ENCODE measurements at places on chromosomes 7 and 10.

DNA sequence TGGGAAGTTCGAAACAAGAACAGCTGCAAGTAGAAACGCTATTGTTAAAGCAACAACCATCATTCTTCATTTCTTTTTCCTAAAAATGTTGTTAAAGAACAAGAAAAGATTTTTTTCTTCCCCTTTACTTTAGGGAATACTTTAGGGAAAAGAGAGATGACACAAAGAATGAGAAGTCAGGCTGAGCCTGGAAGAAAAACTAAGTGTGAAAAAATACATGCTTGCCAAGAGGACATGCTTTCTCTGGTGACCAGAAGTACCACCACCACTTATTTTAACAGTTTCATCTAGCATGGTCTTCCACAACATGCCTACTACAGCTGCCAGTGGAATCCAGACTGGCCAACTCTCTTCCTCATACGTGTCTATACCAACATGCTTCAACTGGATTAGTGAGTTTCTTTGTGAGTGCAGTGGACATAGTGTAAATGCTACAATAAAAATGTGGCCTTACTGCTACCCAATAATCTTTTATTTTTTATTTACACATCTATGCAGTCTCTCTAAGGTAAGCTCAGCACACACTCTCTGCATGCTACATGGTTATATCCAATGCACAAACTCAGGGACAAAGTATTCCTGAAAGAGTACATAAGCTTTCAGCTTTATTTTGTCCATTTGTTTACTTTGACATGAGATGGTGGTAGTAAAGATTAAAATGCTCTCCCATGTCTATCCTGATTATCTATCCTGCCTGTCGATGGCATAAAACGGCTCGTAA lies 196.2 kb downstream of the TAX1BP1 start:
- no peak for DNase-seq

GRCh38 chr7:121113288-121113687 lies 124.8 kb downstream of the CPED1 start:
- DNase-seq: no peak

- no peak for DNase-seq
Measured at GRCh38 chr10:107157071-107157470, 7.4 kb downstream of the SORCS1 start.

DNA sequence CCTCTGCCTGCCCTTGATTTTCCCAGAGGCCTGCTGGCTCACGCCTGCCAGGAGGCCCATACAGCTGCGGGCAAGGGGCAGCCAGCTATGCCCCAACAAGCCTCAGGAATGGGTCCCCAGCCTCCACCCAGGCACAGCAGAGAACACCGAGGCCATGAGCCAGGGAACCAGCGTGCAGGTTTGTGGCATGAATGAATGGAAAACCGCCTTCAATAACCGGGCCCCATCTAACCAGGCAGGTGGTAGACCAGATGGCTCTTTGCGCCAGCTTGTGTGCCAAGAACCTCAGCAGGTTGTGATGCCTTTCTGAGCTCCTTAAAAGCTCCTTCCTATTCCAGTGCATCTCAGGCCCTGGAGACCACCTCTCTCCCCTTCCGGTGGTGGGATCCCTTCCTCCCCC lies 50.2 kb downstream of the ELFN1 start:
- no peak for DNase-seq

GRCh38 chr10:72503241-72503640 lies 122.6 kb downstream of the MICU1 start:
- no peak for DNase-seq

- no peak for DNase-seq
Measured at GRCh38 chr10:44016589-44017482, 368.1 kb downstream of the CXCL12 start.

- peak; percentile 80 for DNase-seq
Measured at GRCh38 chr7:6026011-6026819, 5.0 kb upstream of the ANKRD61 start.

DNA sequence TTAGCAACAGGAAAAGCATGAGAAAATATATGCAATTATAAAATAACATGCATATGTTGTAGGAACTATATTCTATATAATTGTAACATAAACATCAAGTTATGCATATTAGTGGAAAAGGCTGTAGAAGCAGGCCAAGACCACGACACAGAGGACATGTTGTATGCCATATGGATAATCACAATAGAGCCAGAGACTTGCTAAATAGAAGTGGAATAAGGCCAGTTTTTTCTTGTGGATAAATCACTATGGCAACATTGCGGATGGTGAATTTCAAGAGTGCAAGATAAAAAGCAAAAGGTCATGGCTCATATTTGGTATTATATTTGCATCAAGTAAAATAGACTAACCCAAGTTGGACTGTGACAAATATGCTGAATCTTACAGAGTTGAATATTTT lies 93.0 kb downstream of the PCDH15 start:
- no peak for DNase-seq

GRCh38 chr10:113273181-113274163 lies 279.4 kb upstream of the HABP2 start:
- peak; percentile 17 for DNase-seq

GRCh38 chr10:11721806-11722205 lies 20.4 kb upstream of the ECHDC3 start:
- DNase-seq: no peak

DNA sequence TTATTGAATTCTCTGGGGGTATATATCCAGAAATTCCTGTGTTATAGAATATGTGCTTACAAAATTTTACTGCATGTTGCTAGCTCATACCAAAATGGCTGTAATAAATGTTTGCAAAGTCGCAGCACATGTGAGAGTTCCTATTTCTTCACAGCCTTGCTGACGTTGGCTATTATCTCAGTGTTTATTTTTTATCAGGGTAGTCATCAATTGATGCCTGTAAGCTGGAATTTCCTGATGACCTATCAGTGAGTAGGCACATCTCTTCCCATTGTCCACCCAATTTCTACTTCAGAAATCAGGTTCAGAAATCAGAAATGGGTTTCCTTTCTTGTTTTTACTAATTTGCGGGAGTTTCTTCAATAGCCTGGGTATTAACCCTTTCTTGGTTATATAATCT lies 268.1 kb upstream of the FZD8 start:
- no peak for DNase-seq

DNA sequence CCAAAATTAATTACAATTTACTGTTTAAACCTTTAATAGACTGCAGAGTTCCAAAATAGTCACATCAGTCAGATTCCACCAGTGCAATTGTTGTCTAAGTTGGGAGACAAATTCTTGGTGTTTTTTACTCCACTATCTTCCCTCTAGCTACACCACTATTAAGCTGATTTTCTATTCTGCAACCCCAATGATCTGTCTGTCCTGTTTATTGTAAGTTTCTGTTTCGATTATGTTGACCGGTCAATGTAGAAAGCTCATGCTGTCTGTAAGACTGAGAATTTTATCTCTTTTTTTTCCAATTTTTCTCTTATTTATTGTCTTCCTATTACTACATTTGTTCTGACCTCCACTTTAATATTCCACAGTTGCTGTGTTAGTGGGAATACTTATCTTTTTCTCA lies 557.5 kb downstream of the SH2D4B start:
- DNase-seq: no peak

DNA sequence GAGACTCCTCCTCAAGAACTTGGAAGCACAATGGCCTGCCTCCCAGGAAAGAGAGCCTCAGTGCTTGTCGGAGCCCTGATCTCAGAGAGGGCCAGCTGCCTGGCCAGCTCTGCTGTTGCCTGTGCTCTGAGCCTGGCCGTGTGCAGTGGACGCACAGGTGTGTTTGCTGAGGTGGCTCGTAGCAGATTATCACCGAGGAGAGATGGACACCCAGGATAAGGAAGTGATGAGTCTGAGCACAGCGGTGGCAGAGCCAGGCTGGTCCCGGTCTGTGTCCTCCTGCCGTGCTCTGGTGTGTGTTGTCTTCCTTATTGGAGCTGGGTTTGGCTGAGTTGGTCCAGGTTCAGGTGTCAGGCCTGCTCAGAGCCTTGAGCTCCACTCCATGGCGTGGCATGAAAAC lies 208.5 kb downstream of the EBF3 start:
- DNase-seq: no peak

DNA sequence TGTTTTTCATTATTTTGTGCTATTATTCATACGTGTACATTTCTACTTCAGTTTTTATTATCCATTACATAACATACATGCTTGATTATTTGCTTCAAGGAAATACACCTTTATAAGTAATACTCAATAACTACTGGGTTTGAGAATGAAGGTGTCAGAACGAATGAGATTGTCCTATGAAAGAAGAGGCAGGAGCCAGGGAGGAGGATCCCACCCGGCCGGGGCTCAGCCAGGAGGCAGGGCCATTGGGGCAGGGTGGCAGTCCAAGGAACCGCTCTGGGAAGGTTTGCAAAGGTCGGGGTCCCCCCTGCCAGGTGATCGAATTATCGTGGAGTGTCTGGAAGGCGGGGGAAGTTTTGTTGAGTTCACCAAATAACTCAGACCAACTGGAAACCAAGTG lies 9.1 kb downstream of the TRIM56 start:
- no peak for DNase-seq

DNA sequence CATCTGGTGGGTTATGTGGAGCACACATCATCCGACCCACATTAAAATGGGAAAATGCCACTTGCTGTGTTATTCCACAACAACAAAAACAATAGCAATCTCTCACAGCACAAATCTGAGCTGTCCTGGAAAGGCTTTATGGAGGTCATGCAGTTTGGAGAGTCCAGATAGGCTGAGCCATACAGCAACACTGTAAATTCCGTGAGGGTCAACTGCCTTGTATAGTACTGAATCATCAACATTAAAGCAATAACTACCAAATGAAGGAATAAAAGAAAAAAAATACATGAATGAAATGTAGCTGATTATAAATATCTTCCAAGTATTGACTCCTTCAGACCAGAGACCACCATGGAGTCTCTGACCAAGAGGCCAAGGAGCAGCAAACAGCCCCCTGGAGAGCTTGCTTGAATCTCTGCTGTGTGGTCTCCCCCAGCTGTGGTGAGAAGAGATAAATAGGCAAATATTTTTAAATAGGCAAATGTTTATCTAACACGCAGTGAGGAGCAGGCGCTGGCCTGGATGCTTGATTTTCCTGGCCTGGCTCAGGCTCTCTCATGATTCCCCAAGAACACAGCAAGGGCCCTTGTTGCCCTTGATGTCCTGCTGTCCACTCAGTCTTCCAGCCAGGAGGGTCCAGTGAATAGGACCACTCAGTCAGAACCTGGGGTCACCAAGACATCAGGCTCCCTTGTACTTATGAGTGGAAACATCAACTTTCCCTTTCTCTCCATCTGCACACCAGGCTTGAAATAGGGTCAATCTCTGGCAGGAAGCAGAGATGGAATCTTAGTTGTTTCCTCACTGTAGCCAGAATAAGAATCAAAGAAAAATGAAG lies 1021.3 kb downstream of the XPNPEP1 start:
- DNase-seq: no peak

DNA sequence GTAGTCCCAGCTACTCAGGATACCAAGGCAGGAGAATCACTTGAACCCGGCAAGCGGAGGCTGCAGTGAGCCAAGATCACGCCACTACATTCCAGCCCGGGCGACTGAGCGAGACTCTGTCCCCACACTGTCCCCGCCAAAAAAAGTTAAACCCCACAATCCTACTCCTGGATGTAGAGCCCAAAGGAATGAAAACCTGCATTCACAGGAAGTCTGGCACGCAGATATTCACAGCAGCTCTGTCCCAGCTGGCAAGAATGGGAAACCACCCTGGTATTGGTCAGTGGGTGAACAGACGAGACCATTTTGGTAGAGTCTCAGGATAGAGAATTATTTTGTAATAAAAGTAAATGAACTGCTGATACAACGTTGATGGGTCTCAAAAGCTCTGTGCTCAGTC lies 225.2 kb downstream of the MAD1L1 start:
- DNase-seq: no peak

GRCh38 chr7:51214098-51214497 lies 102.5 kb downstream of the COBL start:
- no peak for DNase-seq

DNA sequence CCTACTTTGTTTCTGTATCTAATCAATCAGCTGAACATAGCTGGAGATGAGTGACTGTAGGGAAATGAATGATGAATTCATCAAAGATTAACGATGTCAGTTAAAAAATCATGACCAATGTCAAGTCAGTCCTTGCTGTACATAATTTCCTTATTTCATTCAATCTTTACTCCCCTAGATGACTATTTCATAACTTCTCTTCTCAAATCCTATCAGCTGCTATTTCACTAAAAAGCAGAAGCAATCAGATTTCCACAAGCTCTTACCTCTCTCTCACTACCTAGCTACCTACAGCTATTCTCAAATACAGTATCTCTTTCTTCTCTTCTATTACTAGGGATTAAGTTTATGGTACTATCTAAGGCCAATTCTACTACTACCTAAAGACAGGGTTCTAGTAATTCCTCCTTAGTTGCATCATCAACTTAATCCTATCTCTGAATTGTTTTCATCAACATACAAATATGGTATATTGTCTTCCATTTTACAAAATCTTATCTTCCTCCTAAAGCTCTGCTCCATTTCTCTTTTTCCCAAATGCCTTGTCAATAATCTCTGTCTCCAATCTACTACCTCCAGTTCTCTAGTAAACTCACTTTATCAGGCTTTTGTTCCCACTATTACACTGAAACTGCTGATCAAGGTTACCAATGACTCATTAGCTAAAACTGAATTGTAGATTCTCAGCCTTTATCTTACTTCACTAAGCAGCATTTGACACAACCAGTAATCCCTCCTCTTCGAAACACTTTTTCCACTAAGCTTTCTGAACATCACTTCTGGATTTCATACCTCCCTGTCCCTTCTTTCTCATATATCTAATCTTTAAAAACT lies 28.4 kb downstream of the JMJD1C start:
- DNase-seq: peak; percentile 7

GRCh38 chr10:79196470-79197461 lies 128.0 kb downstream of the ZMIZ1 start:
- peak; percentile 74 for DNase-seq

- no peak for DNase-seq
Measured at GRCh38 chr10:48236199-48236621, 38.3 kb downstream of the FRMPD2 start.

DNA sequence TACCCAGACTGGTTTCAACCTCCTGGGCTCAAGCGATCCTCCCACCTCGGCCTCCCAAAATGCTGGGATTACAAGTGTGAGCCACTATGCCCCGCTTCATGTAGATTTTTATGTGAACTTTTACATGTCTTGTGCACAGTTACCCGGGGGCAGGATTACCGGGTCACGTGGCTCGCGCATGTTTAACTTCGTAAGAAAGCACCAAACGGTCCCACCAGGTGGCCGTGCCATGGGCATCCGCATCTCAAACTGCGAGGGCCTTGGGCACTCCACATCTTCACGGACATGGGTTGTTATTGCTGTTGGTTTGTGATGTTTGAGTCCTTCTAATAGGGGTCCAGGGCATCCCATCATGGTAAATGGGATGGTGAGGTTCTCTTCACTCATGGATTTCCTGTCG lies 636.6 kb upstream of the FOXK1 start:
- no peak for DNase-seq

GRCh38 chr7:37352974-37353948 lies 95.4 kb downstream of the ELMO1 start:
- peak; percentile 84 for DNase-seq

All from B cell (primary cell).